ENCODE measurements at places on chromosomes 5 and 9.

DNA sequence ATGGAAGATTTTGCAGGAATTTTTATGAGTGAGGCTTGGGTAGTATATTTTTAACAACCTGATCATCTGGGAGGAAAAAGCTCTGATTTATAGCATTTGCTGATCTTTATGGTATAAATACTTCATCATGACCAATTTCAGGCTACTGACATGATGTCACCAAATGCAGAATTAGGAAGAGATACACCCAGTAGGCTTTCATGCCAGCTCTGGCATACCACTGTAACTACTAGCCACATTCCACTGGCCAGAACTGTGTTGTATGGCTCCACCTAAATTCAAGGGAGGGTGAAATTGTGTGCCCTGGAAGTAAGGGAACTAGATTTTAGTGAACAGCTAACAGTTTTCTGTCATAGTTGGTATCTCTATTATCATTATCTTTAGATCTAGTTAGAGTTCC is 17.6 kb downstream of the AP3S1 start:
- no peak for DNase-seq

DNA sequence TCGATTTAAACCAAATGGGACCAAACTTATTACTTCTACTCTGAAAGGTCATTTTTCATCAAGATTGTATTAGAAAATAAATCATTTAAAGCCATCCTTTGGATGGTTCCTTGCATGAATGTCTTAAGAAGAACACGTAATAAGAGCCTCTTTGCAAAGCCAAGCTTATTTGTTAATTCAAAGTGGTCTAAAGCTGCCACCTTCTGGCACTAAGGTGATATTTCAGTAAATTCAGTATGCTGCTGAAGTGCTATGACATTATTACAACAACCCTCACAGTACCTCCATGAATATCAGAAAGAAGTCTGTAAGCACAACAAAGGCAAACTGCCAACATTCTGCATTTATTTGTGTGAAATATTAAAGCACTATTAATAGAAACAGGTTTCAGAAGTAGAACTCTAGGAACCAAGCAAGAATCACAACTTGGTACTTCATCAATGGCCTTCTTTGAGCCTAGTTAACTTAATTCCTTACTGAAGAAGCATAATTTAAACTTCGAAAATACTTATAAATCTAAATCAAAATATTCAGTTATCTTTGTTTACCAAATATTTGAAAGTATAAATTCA is 53.1 kb upstream of the TYRP1 start:
- no peak for DNase-seq

- no peak for DNase-seq
These were observed at the start of gene MCTP1 for GRCh38 chr5:95284572-95285408. TSS of gene MCTP1 (minus strand) at chr5:95285094.

- no peak for DNase-seq
These were observed 307.1 kb downstream of the PRR16 start for GRCh38 chr5:120771202-120771601.

DNA sequence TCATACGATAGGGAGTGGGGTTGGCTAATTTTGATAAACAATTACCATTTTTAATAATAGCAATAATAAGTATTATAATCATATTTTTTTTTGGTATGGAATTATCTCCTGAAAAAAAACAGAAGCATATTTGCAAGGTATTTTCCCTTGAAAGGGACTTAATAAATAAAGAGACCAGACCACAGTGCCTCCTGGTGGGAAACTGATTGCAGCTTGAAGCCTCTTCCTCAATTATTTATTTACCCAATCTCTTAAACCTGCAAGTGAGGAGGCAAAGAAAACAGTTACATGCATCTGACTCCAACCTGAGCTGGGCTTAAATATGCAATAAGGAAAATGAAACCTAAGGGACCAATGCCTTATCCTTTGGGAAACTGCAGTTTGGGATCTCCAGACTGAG is 388.1 kb upstream of the ACO1 start:
- no peak for DNase-seq

DNA sequence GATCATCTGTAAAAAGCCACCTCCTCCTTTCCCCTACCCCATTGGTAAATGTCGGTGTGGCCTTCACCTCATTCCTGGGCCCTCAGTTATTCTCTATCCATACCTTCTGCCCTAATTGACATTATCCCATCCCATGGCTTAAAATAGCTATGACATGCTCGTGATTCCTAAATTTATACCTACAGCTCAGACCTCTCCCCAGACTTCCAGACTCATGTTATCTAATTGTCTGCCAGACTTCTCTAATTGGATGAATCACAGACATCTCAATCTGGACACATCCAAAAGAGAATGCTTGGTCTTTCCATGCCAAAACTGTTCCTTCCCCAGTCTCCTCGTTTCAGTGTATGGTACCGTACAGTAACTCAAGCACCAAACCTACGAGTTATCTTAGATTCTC is 113.0 kb upstream of the GPR151 start:
- no peak for DNase-seq

DNA sequence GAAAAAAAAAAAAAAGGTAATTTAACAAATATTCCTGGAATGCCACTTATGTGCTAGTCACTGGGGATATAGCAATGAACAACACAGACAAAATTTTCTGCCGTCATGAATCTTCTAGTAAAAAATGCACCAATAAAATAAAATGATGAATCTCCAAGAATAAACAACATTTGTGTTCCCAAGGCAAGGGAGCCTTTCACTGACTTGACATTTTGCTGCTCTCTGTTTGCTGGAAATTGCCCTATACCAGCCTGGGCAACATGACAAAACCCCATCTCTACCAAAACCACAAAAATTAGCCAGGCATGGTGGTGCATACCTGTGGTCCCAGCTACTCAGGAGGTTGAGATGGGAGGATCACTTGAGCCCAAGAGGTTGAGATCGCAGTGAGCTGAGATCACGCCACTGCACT is 64.5 kb upstream of the ERBIN start:
- no peak for DNase-seq

- DNase-seq, result no peak
These were observed 91.3 kb upstream of the RASEF start for GRCh38 chr9:83154087-83154736.

- no peak for DNase-seq
These were observed 20.8 kb upstream of the MELK start for GRCh38 chr9:36551910-36552309.

DNA sequence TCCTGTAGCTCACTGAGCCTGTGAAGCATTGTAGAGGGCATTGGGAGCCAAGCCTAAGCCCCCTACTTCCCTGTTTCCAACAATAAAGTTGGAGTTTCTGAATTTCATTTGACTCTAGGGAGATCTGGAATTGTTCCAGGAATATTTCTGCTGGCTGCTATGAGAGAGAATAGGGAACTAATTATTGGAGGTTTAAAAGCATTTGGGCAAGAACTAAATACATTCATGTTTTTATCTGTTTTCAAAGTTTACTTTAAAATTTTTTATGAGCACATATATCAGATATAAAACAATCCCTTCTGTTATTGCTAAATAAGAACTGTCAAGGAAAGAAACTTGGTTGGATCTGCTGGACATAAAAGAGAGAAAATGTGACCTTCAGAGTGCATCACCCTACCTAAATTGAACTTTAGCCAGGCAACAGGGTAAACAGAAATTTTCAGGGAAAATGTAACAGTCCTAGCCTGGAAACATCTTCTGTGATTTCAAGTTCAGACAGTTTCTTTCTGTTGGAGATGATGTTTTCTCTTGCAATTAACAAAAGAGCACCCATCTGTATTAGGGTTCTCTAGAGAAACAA is 19.3 kb upstream of the LECT2 start:
- no peak for DNase-seq

DNA sequence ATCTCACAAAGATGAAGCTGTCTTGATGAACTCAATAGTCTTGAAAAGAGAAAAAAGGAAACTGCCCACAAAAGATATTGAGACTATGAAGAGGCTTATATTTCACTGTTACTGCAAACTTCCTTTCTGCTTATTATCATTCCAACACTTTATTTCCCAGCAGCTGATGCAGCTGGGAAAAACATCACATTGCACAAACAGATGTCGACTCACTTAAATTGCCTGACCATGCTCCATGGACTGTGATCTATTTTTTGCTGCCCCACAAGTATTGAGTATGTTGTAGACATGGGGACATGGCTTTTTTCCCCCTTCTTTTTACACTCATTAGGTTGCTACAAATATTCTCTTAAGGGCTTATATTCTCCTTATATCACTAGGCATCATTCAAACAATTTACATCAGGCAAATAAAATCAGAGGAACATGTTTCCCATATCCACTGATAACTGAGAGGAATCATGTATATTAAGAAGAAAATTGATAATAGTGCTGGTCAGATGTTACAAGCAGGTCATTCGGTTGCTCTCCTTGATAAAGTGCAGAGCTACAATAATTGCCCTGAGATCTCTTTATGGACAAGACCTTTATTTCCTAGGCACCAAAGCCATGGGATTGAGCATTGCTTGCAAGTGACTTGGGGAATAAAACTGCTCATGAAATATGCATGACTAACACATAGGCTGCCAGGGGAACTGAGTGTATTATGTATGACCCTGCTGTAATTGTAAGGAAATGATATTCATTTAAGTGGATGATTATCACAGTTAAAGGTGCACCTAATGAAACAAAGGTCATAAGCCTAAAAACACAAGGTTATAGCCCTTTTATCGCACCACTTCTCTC is 509.9 kb downstream of the ZNF608 start:
- no peak for DNase-seq

All from esophagus squamous epithelium (tissue), 5 donors.